Neural crest cell (in vitro differentiated cells): ENCODE measurements at places on chromosomes 6 and 20.

DNA sequence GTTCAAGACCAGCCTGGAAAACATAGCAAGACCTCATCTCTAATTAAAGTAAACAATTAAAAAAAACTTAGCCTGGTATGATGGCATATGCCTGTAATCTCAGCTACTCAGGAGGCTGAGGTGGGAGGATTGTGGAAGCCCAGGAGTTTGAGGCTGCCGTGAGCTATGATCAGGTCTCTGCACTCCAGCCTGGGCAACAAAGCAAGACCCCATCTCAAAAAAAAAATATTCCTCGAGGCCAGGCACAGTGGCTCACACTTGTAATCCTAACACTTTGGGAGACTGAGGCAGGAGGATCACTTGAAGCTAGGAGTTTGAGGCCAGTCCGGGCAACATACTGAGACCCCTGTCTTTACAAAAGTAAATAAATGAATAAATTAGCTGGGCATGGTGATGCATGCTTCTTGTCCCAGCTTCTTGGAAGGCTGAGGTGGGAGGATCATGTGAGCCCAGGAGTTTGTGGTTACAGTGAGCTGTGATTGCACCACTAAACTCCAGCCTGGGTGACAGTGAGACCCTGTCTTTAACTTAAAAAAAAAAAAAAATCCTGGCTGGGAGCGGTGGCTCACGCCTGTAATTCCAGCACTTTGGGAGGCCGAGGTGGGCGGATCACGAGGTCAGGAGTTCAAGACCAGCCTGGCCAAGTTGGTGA, 9.3 kb upstream of the C2 start:
- no peak for DNase-seq

DNA sequence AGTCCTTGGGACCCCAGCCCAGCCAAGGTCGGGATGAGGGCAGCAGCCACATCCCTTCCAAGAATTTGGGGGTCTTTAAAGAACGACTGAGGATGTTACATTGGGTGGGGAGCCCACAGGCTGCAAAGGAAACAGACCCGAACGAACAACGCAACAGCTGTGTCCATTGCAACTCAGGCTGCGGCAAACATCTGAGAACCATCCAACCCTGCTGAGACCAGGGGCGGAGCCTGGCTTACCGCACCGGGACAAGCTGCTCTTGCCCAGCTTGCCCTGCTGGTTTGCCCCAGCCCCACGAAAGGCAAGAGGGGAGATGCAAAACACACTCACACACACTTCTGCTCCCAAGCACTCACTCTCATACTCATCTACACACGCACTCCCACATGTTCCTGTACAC, 21.5 kb upstream of the TAF4 start:
- DNase-seq = no peak

- DNase-seq = no peak
Measured at GRCh38 chr6:99022039-99022609, 74.4 kb upstream of the FBXL4 start.

- no peak for DNase-seq
Measured at GRCh38 chr20:31853481-31853880, 8.1 kb upstream of the FOXS1 start.

- DNase-seq = no peak
Measured at GRCh38 chr6:10154251-10154650, 260.6 kb downstream of the TFAP2A start.

- no peak for DNase-seq
Measured at GRCh38 chr20:56843386-56843785, 214.3 kb downstream of the TFAP2C start.

DNA sequence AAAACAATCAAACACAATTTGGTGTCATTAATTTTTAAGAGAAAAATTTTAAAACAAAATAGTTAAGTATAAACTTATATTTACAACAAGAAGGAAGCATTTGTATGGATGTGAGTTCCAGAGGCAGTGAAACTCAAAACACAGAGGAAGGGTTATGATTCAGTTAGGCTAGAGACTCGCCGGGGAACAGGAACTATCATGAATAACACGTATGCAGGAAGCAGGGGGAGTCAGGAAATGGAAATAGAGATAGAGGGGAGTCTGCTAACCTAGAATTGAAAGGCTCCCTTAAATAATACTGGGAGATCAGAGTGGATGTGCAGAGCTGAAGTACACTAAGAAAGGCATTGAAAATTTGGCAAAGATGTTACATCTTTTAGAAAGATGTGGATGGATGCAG, 14.2 kb upstream of the HLA-DRB1 start:
- DNase-seq = no peak

GRCh38 chr6:13988049-13988738, 63.4 kb downstream of the RNF182 start:
- DNase-seq = no peak

GRCh38 chr6:133100865-133101264, 140.3 kb upstream of the EYA4 start:
- DNase-seq = no peak

- DNase-seq = peak; percentile 27
Measured at GRCh38 chr20:20743511-20744169, 31.2 kb upstream of the RALGAPA2 start.

- peak; percentile 63 for DNase-seq
Measured at GRCh38 chr6:116371120-116371917, 572 bp downstream of the DSE start.

DNA sequence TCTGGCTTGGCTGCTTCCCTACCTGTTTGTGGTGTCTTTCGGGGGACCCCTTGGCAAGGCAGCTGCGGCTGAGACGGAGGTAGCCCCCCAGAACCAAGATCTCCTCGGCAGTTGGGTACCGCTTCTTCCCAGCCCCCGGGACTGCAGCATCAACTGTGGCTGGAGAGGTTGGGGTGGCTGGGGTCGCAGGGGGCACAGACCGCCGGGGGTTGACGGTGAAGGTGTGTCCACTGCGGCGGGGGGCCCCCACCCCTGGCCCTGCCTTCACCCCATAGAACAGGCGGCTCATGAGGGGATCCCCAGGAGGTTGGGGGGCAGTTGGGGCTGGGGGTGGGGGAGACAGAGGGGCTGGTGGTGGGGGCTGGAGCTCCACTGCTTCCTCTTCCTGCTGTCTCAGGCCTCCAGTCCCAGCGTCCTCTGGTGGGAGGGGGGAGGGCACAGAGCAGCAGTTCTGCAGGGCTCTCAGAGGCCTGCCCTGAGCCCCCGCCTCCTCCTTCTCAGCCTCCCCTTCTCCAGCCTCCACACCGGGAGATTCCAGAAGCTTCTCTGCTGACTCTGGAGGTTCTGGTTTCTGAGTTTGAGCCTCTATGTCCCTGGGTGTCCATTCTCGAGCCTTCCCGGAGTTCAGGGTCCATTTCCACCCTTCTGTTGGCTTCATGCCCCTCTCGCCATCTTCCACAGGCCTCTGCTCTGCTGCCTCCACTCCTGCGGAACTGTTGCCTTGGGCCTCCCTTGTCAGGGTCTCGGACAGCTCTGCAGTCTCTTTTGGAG, 1.9 kb downstream of the PPP1R18 start:
- DNase-seq = no peak

GRCh38 chr20:4062721-4063606, 47.6 kb upstream of the RNF24 start:
- no peak for DNase-seq

- no peak for DNase-seq
Measured at GRCh38 chr6:137480431-137480830, 13.8 kb downstream of the OLIG3 start.

- DNase-seq = no peak
Measured at GRCh38 chr6:146861029-146861563, 262.3 kb downstream of the ADGB start.

- no peak for DNase-seq
Measured at GRCh38 chr20:50174456-50174855, 16.2 kb upstream of the CEBPB start.

DNA sequence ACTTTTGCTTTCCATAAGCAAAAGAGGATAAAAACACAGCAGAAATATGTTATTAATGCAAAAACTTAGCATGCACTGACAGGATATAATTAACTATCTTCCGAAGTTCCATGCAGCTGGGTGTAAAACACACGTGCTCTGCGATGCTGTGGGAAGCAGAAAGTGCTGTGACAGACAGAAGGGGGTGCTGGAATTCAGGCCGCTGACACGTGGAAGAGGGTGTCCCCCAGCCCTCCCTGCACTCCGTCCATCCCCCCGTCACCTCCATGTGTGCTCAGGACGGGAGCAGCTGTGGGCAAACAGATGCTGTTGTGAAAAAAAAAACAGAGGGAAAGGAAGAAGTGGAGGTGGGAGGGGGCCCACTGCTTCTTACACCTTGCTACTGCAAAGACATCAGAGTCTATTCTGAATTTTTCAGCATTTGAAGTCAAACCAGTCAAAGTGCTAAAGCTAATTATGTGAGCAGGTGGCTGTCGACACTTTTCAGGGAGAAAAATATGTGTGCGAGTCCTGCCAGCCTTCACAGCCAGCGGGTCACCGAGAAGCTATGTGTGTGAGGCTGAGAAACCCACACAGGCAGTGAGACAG, 175.9 kb upstream of the AFDN start:
- DNase-seq = no peak

- DNase-seq = no peak
Measured at GRCh38 chr6:144758602-144759001, 473.5 kb downstream of the UTRN start.
